ENCODE measurements at places on chromosomes 1 and 21.

- no peak for DNase-seq
Observed at GRCh38 chr1:65027666-65028358, 61.5 kb upstream of the JAK1 start.

DNA sequence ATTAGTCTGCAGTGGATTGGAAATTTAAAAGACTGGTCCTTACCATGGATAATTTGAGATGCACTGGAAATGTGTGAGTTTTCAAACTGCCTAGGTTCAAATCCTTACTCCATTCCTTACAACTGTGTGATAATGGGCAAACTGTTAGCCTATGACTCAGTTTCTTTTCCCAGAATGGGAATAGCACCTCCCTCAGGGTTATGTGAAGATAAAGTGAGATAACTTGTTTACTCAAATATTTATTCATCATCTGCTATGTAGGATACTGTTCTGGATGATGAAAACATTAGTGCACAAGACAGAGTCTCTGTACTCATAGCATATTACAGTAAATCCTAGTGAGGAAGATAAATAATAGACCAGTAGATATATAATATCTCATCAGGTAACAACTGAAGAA is 28.6 kb downstream of the LRIG2 start:
- no peak for DNase-seq

DNA sequence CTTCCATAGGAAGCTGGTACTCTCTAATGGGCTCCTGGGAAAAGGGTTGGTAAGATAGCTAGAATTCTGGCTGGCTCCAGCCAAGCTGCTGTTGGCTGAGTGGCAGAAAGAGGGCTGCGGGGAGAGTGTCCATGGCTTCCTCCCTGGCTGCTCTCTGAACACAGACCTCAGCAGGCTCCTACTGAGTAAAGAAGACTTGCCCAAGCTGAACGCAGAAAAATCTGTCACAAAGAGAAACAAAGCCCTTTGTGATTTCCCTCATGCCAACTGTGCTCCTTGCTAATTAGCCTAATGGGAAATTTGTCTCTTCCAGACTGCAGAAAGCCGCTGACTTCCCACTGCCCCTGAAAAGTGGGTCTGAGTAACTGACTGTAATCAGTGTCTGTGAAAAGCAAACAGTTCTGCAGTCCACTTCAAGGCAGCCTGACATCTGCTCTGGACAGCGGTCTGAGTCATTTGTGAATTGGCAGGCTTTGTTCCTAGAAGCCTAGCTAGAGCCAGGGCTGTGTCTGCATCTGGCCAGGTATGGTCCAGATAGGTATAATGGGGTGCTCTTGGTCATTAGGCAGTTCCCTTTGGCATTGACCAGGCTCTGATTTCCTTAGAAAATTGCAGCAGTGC is 282.8 kb downstream of the ZNF648 start:
- DNase-seq: peak; percentile 60

GRCh38 chr1:213110349-213111300 is 59.6 kb downstream of the RPS6KC1 start:
- no peak for DNase-seq

GRCh38 chr1:109732390-109732881 is 8.4 kb downstream of the GSTM3 start:
- no peak for DNase-seq

DNA sequence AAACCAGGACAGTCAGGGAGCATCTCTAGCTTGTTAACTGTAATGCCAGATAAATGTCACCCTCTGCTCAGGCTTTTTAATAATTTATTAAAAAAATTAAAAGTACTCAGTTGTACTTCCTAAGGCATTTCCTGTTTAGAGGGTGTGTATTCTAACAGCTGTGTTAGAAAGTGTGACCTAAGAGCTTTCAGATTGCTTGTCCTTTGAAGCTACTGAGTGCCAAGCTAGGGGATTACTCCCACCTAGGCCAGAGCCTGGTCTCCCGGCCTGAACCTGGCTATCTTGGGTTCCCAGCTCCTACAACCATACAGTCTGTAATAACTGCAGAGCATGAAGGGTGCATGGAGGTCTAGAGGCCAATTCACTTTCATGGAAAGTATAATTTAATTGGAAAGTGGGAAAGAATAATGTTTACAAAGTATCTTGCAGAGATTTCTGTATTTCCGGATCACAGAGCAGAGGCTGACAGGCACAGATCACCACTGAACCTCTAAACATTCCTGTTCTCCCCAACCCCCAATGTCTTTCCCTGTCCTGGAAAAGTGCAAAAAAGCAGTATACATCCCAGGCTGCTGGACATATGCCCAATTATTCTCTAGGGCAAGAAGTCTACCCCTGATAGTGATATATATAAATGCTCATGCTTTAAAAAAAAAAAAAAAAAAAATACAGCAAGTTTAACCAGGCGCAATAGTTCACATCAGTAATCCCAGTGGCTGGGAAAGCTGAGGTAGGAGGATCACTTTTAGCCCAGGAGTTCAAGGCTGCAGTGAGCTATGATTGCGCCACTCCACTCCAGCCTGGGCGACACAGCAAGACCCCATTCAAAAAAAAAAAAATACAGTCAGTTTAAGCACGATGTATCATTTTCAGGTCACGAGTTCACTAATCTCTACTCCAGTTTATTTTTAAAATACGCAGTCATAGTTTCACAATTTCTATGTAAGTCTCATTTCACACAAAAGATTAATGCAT is 36.7 kb upstream of the RAP1A start:
- DNase-seq: no peak

- DNase-seq: peak; percentile 26
Observed at GRCh38 chr1:62271948-62272728, 47.1 kb downstream of the KANK4 start.

GRCh38 chr1:161676441-161676840 is 13.5 kb downstream of the FCGR2B start:
- no peak for DNase-seq

DNA sequence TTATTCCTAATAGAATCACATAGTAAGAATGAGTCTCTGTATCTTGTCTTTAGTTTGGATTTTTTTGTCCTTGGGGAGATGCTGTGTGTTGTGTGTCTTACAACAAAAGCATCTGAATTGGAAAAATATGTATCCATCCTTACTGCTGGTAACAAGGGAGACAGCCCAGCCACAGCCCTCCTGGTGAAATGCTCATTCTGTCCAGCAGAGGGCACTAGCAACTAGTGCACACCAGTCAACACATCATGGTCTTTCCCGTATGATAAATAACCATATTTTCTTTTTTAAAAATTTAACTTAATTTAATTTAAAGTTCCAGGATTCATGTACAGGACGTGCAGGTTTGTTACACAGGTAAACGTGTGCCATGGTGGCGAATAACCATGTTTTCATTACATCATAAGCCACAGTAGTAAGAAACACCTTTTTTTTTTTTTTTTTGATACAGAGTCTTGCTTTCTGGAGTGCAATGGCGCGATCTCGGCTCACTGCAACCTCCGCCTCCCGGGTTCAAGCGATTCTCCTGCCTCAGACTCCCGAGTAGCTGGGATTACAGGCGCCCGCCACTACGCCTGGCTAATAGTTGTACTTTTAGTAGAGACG is 245.1 kb downstream of the PTBP2 start:
- peak; percentile 91 for DNase-seq

DNA sequence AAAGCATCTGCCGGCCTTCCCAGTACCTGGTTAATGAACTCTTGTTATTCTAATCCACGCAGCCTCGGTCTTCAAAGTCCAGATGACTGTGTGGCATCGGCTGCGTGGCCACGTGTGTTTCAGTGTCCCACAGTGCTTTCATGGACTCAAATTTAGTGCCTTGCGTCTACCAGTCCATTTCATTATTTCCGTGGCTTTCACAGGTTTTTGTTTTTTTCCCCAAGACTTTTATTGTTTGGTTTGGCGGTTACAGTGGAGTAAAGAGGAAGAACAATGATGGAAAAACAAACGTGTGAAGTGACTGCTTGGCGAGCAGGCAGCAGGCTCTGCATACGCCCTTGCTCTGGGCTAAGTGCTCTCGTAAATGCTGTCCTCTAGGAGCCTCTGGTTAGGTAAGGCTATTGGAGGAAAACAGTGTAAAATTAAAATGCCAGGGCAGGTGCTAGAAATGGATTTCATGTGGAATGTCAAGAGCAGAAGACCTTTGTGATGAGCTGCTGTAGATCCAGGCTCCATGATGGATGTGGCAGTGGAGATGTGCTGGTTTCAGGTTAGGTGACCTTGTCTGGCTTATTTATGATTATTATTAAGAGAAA is 536.3 kb downstream of the KIF26B start:
- DNase-seq: no peak

Measured in eye (tissue), 1 donor.